ENCODE measurements at places on chromosomes 11 and 22. TPM values are rescaled to one million over a fixed set of nuclear protein-coding genes. Genes with fewer than 3 reads are reported as not detected.
A peak's percentile ranks its signal among the peaks of the same experiment; 100 is the strongest.

HBG2 gene
- not detected for total RNA-seq

SCN2B gene
- not detected for total RNA-seq

KRTAP5-7 gene
- not detected for total RNA-seq

TSGA10IP gene
- total RNA-seq = not detected

WT1 gene
- not detected for total RNA-seq

OR4A16 gene
- not detected for total RNA-seq

CRACR2B gene
- 5.5 TPM for total RNA-seq

MS4A6A gene
- not detected for total RNA-seq

OR8D4 gene
- total RNA-seq = not detected

INS gene
- not detected for total RNA-seq

THRSP gene
- total RNA-seq = not detected

PKDREJ gene
- not detected for total RNA-seq

GRCh38 chr11:113349528-113349927 is 35.1 kb downstream of the TTC12 start:
- peaks cover 7% of the 10 kb centered on the region for H3K36me3 ChIP-seq
- no peak overlapping the region for H3K4me3 ChIP-seq
- no peak for DNase-seq
- no peak overlapping the region for H3K27ac ChIP-seq
- no peaks in the 10 kb centered on the region for H3K27me3 ChIP-seq

- no peak overlapping the region for H3K4me3 ChIP-seq
- peaks cover 6% of the 10 kb centered on the region for H3K36me3 ChIP-seq
- H3K4me1 ChIP-seq = no peaks in the 10 kb centered on the region
- DNase-seq = no peak
Observed at GRCh38 chr22:40567106-40567505, 69.4 kb downstream of the MRTFA start.

DNA sequence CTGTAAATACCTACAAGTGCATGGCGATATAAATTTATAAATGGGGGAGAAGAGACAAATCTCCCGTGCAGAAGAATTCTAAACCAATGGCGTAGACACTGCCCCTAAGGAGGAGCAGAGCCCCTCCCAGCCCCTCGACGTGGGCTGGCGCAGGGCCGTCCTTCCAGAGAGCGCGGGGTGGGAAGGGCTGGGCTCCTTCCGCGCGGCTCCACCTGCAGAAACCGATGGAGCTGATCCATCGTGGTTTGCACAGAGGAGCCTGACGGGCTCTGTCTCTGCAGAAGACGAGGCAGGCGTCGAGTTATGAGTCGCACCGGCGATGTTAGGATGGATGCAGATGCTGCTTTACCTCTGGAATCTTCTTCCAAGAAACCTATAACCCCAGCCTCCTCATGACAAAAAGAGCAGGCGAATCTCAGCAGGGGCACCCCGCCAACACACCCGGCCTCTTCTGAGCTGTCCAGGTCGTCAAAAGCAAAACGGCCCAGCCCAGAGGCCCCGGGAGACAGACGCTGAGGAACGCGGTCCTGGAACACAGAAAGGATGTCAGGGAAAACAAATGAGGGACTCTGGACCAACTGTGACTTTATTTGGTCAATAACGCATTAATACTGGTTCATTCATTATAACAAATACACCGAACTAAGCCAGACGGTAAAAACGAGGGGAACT is 11.0 kb upstream of the B4GALNT4 start:
- no peak overlapping the region for H3K4me3 ChIP-seq
- H3K27me3 ChIP-seq = no peaks in the 10 kb centered on the region
- H3K27ac ChIP-seq = no peak overlapping the region
- no peak for DNase-seq
- peaks cover 21% of the 10 kb centered on the region for H3K4me1 ChIP-seq
- H3K36me3 ChIP-seq = no peaks in the 10 kb centered on the region

- peaks cover 7% of the 10 kb centered on the region for H3K27me3 ChIP-seq
- peaks cover 2% of the 10 kb centered on the region for H3K36me3 ChIP-seq
- H3K4me3 ChIP-seq = peak overlapping the region; percentile 45
Observed at GRCh38 chr11:15053191-15053685, 20.2 kb upstream of the CALCB start.

- no peak overlapping the region for H3K27ac ChIP-seq
- DNase-seq = no peak
- H3K36me3 ChIP-seq = peaks cover 7% of the 10 kb centered on the region
Observed at GRCh38 chr11:14275076-14275475, 83.9 kb downstream of the RRAS2 start.

DNA sequence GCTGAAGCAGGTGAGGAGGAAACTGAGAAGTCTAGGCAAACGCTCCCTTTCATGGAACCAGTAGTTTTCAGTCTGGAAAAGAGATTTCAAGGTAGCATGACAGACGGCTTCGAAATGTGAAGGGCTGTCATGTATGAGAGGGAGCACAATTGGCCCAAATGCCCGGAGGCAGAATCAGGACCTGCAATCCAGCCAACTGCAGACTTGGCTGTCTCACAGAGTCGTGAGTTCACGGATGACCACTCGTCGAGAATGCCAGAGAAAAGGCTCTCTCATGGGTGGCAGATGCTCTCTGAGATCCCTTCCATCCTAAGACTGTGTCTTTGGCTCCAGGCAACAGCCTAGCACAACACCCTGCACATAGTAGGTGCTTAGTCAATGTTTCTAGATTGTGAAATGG is 134.8 kb downstream of the DSCAML1 start:
- no peak overlapping the region for H3K4me3 ChIP-seq
- peaks cover 7% of the 10 kb centered on the region for H3K27me3 ChIP-seq
- H3K27ac ChIP-seq = no peak overlapping the region
- H3K4me1 ChIP-seq = no peaks in the 10 kb centered on the region
- no peaks in the 10 kb centered on the region for H3K36me3 ChIP-seq
- no peak for DNase-seq

GRCh38 chr11:62507125-62507422 is 39.5 kb downstream of the AHNAK start:
- peaks cover 8% of the 10 kb centered on the region for H3K27me3 ChIP-seq
- no peak overlapping the region for H3K4me3 ChIP-seq
- peaks cover 5% of the 10 kb centered on the region for H3K4me1 ChIP-seq
- H3K36me3 ChIP-seq = no peaks in the 10 kb centered on the region

DNA sequence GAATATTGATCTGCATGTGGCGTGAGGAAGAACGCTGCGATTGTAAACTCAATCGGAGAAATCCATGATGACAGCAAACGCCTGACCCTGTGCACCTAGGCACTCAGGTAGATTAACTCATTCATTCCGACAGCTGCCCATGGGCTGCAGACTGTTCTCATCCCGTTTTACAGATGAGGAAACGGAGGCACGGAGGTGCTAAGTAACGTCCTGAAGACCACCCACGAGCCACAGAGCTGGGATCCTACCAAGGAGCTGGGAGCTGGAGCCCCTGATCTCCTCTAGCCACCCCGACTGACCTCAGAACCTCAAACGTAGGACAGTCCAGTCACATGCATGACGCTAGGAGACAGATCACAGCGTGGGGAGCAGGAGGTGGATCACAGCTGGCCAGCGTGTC is 1092.7 kb downstream of the BRD1 start:
- no peak overlapping the region for H3K27ac ChIP-seq
- H3K36me3 ChIP-seq = no peaks in the 10 kb centered on the region
- no peak overlapping the region for H3K4me3 ChIP-seq

DNA sequence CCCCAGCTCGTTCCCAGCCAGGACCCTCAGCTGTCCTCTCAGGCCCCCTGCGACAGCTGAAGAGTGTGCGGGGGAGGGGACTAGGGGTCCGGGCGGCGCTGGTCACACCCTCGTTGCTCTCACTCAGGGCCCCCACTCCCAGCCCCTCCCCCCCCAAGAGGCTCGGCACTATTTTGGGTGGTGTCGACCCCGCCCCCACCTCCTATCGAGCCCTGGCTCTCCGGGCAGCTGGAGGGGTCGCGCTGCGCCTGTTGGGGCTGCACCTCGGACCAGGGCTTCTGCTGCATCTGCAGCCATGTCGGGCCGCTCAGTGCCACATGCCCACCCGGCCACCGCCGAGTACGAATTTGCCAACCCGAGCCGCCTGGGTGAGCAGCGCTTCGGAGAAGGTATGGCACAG is at the start of gene HSPB2:
Gene HSPB2, plus strand, starts transcription at position 200 of the 400 bp plus-strand sequence. Its CDS starts 96 bp downstream, at position 296.
- no peak for DNase-seq
- no peaks in the 10 kb centered on the region for H3K4me1 ChIP-seq
- no peak within 1 kb of the TSS for H3K27ac ChIP-seq
- no peaks in the 10 kb centered on the region for H3K36me3 ChIP-seq
- H3K4me3 ChIP-seq = no peak within 1 kb of the TSS
- peaks cover 44% of the 10 kb centered on the region for H3K27me3 ChIP-seq

DNA sequence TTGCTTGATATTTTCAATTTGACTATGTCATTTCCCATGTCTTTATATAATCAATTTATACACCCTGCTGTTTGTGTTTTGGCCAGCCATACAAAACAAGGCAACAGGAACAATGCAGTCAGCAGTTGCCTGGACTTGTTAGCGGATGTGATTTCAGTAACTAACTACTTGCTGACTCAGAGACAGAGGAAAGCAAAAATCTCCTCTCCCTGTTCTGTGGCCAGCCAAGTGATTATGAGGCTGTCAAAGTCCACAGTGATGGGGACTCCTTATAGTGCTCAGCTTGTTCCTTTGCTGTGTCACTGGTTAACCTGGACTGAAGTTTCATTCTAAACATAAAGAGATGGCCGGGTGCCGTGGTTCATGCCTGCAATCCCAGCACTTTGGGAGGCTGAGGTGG is 32.6 kb upstream of the APLP2 start:
- H3K4me1 ChIP-seq = no peaks in the 10 kb centered on the region
- H3K27ac ChIP-seq = no peak overlapping the region
- DNase-seq = no peak
- no peaks in the 10 kb centered on the region for H3K27me3 ChIP-seq
- no peaks in the 10 kb centered on the region for H3K36me3 ChIP-seq

DNA sequence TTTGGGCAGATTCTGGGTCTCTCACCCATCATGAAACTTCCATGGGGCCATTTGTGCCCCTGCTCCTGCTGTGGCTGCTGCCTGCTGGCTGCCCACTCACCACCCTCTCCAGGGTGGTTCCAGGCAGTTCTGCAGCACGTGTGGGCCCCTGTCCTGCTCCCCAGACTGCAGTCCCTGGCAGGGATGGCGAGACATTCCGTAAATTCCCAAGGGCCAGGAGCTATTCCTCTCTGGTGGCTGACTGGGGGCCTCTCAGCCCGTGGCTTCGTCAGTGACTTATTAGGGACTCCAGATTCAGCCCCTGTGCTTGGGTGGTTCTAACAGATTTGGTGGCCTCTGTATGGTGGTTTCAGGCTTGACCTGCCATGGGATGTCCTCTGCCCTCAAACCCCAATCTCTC is 3.9 kb upstream of the SLC22A8 start:
- H3K4me3 ChIP-seq = no peak overlapping the region
- peaks cover 27% of the 10 kb centered on the region for H3K27me3 ChIP-seq
- no peaks in the 10 kb centered on the region for H3K36me3 ChIP-seq
- no peak overlapping the region for H3K27ac ChIP-seq
- no peak for DNase-seq

DNA sequence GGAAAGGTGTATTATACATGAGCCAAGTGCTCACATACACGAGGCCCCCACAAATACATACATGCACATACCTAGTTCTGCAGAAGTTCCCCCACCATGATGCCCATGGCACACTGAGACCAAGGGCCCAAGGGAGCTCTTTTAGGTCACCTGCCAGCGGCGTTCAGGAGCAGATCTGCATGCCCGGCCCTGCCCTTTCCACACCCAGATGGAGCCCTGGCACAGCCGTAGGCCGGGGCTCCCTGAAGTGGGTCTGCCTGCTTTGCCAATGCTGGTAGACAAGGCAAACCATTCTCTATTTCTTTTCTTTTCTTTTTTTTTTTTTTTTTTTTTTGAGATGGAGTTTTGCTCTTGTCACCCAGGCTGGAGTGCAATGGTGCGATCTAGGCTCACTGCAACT is 21.5 kb downstream of the NFAM1 start:
- H3K36me3 ChIP-seq = no peaks in the 10 kb centered on the region
- no peak for DNase-seq
- H3K4me3 ChIP-seq = no peak overlapping the region
- H3K27me3 ChIP-seq = no peaks in the 10 kb centered on the region
- no peaks in the 10 kb centered on the region for H3K4me1 ChIP-seq

GRCh38 chr11:69524291-69524882 is 42.9 kb downstream of the LINC01488 start:
- H3K4me1 ChIP-seq = no peaks in the 10 kb centered on the region
- no peak overlapping the region for H3K4me3 ChIP-seq
- no peaks in the 10 kb centered on the region for H3K36me3 ChIP-seq
- H3K27ac ChIP-seq = no peak overlapping the region
- no peak for DNase-seq

DNA sequence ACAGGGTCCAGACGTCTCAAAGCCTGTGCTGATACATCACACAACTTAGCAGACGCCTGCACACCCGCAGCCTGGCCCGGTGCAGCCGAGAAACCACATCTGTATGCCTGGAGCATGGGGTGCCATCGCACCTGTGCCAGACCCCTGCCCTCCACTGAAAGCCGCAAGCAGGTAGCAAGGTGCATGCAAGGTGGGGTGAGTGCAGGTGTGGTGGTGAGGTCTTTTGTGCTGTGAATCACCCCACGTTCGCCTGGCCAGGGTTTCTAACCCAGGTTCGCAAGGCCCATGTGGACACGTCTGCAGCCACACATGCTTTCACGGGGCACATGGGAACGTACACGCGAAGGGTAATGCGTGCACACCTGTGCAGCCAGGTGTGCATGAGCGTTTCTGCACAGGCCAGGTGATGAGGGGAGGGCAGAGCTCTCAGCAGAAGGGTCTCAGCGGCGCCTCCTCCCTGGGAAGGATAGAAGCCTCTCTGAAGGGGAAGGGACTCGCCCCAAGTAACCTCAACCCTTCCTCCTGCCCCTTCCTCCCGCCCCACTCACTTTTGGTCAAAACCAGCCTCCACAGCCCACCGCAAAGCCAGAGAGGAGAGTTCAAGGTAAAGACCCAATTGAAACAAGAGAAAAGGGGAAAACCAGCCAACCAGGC is 19.5 kb downstream of the CBX7 start:
- H3K4me1 ChIP-seq = peaks cover 7% of the 10 kb centered on the region
- DNase-seq = no peak
- no peak overlapping the region for H3K27ac ChIP-seq
- H3K36me3 ChIP-seq = no peaks in the 10 kb centered on the region

- H3K27me3 ChIP-seq = no peaks in the 10 kb centered on the region
- H3K36me3 ChIP-seq = no peaks in the 10 kb centered on the region
- no peak overlapping the region for H3K27ac ChIP-seq
Observed at GRCh38 chr11:75574698-75575602, 12.9 kb downstream of the SERPINH1 start.

DNA sequence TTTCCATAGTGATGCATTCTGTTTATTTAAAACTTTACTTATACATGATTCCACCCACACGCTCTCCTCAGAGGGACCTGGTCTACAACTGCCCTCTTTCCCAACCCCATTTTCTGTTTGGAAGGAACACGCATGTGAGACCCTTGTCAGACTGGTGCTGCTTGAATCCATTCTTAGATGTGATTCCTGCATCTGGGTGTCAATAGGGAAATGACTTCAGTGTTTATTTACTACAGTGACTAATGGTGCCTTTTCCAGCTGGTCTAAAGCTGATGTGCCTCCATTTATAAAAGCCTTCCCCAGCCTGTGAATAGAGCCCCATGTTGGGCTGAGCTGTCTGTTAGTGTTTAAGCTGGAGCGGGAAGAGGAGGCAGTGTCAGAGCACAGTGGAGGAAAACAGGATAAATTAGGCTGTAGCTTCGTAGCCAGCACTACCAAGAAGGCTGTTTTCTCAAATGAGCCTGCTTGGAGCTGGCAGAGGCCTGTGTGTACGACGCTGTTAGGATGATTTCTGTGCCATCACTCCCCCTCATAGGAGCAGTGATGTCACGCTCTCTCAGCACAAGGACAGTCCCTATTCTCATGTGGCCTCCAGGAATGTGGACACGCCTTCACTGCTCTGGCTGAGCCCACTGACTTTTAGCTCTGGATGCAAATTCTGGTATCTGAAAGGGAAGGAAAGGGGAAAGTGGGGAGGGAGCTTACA is 18.9 kb upstream of the C11orf96 start:
- no peaks in the 10 kb centered on the region for H3K27me3 ChIP-seq
- peaks cover 22% of the 10 kb centered on the region for H3K4me1 ChIP-seq
- no peak overlapping the region for H3K4me3 ChIP-seq

Data from activated T-cell treated with anti-CD3 and anti-CD28 coated beads, Interleukin-2, amount 50 U/mL, for 72 hours (primary cell).